Stimulated activated CD4-positive, alpha-beta T cell treated with anti-CD3 and anti-CD28 coated beads, Interleukin-2, amount 100 ng/mL, for 24 hours (primary cell): ENCODE measurements at places on chromosomes 4 and X.

- no peak for DNase-seq
Measured at GRCh38 chrX:72123471-72124185, 8.1 kb downstream of the RTL5 start.

DNA sequence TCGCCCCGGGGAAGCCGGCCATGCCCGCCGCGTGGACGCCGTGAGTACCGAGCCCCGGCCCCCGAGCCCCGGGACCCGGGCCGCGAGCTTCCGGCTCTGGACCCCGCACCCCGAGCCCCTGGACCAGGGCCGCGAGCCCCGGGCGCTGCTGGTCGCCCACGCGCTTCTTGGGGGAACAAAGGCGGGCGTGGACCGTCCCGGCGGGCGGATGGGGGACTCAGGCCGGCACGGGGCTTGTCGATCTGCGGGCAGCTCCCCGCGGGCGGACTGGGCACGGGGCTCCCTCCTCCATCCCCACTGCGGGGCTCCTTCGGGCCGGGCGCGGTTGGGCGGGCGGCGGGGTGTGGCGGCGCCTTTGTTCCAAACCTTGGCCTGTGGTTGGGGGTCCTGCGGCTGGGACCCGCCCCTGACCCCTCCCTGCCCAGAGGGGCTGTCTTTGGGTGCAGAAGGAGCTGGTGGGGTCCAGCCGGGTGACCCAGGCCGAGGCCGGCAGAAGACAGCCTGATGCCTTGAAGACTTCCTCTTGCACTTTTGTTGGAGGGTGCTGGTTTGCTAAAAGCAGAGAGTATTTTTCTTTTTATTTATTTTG, 25.2 kb upstream of the ADD1 start:
- no peak for DNase-seq

DNA sequence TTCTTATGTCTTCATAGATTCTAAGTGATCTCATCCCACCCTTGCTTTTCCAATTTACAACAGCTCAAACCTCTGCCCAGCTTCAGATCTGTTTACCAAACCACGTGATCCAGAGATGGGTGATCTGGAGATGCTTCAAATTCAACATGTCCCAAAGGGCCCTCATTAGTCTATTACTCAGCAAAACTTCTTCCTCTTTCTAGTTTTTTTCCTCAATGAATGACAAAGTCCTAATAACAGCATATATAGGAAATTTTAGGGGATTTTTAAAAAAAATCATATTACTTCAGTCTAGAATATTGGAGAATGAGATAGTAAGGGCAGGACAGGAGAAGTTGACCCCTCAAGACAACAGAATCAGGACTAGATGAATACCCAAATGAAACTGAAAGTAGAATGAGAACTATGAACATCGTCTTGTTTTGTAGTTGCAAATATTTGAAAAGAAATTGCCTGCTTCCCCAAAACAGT, 127.1 kb downstream of the CFAP299 start:
- no peak for DNase-seq

DNA sequence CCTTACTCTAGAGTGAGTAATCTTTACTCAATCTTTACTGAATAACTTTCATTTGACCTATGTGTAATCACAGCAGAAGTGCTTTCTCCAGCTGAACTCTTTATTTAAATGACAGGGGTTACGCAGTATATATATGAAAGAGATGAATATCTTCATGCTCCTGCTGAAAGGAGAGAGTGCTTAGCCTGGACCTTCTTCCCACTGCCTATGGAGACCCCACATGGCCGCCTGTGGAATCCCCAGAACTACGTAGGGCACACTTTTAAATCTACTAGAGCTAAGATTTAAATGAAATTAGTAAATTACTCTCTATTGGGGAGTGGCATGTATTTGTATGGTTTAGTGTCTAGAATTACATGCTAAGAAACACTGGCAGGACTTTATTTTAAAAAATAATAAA, 391.2 kb downstream of the ANKRD50 start:
- no peak for DNase-seq

- DNase-seq: no peak
Measured at GRCh38 chrX:6041630-6042029, 187.0 kb downstream of the NLGN4X start.

- DNase-seq: no peak
Measured at GRCh38 chrX:109776986-109777385, 43.9 kb upstream of the ACSL4 start.

DNA sequence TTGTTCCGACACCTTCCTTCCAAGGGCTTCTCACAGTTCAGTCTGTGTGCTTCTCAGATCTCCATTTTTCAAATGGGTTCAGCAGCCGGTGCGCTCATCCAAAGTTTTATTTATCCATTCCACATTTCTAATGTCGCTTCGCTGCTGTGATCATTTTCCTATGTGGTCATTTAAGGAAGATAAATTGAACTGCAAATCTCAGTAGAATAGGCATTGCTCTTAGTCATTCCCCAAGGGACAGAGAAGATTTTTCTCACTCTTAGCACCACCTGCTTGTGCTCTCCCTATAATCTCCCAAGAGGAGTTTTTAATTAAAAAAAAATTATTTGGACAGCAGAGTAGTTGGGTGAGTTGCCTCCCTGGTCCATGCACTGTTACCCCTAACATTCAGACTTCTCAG, 278.9 kb upstream of the GATB start:
- no peak for DNase-seq

DNA sequence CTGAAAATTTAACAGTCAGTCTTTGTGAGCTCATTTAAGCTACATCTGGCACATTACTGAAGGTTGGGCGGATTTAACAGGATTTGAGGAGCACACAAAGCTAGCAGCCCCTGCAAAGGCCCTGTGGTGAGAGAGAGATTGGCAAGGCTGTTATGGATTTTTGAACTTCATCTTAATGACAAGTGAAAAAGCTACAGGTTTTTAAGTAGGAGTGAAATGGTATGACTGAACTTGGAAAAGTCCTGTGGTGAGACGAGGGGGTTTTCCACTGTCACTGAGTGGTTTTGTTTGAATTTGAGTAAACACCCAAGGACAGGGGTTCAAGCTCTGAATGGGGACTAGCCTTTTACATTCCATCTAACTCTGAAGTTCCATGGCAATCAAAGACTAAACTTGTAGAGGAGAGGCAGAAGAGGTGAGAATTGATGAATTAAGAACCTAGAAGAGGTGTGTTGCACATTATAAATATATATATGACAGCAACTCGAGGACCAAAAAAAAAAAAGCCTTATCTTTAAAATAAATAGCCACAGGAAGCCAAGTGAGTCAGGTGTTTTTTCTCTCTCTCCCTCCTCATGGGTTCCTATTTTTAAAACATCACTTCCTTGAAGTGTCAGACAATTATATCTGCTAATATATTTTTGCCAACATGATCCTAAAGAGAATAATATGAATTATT, 47.8 kb upstream of the CLNK start:
- DNase-seq: peak; percentile 7

DNA sequence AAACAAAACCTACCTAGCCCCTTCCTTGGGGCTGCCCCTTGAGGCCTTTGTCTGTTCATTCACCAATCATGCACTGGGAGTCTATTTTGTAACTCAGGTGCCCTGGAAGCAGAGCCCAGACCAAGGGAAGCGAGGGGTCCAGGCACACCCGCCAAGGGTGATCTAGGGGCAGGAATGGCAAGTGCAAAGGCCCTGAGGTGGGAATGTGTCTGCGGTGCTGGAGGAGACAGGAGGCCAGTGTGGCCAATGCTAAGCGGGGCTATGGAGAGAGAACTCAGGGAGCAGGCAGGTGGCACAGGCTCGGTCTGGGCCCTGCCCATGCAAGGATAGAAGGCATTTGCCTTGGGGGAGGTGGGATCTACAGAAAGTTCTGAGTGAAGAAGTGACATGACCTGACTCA, 3.5 kb upstream of the SH3BP2 start:
- DNase-seq: no peak
